NCI-H446 (cell line): ENCODE measurements at places on chromosomes 2 and 18.

- no peak for DNase-seq
Measured at GRCh38 chr18:77635858-77636257, 386.2 kb downstream of the GALR1 start.

DNA sequence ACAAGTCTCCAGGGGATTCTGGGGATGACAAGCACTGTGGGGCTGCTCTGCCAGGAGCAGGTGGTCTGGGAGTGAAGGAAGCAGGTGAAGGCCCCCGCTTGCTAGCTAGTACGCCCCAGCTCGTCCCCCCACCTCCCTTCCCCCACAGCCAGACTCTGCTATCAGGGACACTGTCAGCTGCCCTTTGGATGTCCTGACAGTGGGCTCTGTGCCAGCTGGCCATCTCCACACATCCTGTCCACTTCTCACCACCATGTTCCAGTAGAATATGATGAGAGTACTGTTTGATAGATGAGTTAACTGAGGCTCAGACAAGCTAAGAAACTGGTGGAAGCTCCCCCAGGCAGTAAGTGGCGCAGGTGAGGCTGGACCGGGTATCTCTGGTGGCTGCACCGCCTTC lies 276.2 kb downstream of the CELF4 start:
- DNase-seq: no peak

DNA sequence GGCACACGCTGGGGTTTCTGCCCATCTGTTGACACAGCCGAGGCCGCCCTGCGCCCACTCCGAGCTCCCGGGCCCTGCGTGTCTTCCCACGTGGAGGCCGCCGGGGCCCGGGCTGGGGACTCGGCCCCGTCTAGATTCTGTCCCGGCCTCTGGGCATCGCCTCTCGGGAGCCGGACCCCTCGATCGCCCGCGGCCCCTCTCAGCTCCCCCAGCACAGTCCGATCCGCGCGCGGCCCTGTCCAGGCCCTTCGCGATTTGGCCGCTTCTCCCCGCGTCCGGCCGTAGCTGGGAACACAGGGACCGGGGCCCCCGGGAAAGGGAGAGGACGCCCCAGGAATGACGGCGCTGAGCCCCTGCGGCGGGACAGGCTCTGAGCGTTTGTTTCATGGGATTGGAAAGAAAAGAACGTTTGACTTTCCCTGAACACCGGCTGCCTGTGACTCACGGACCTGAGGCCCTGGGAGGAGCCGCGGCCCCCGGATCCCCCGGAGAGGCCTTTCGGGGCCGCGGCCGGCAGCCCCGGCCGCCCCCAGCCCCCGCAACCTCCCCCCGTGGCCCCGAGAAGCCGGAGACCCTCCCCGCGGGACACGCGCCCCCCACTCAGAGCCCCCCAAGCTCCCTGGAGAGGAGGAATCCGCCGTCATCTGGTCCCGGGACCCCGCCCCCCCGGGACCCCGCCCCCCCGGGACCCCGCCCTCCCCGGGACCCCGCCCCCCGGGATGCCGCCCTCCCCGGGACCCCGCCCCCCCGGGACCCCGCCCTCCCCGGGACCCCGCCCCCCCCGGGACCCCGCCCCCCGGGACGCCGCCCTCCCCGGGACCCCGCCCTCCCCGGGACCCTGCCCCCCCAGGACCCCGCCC lies 62.7 kb upstream of the CTDP1 start:
- no peak for DNase-seq

- DNase-seq: no peak
Measured at GRCh38 chr2:138565230-138565598, 63.6 kb downstream of the SPOPL start.

DNA sequence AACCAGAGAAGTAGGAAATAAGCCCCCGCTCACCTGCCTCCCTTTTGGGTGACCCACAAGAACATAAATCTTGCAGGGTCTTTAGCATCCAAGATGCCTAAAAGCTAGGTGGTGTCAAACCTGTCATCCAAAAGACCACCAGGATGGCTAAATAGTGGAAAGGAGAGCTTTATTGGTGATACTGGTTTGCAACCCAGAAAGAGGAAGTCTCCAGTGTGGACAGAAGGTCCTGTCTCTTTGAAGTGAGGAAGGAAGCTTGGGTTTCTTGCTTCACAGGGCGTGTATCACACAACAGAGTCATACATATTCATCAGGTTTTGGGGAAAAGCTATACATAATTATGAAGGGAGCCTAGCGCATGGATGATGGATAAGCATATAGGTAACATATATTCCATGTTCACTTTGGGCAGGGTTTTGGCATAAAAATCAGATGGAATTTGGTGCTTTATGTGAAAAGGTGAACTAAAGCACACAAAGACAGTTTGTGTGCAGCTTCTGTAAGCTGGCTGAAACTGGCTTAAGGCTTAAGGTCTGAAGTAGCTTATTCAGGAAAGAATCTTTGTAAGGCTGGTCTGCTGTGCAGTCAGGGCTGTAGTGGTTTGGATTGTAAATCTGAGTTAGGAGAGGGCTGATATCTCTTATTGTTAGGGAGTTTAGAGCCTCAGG lies 102.2 kb upstream of the MSH2 start:
- DNase-seq: no peak

DNA sequence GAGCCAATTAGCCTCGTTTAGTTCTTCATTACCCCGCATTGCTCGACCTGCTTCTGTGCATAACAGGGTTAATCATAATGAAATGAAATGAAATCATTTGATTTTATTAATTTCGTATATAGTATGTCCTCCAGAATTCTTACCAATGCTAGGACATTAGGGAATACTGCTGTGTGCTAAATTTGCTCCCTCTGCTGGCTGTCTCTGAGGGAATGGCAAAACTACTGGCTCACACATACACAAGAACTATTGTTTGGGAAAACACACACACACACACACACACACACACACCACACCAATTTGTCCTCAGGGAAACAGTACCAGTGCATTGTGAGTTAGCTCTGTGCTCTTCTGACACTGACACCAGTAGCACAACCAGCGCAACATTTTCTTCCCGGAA lies 273.3 kb upstream of the TCF4 start:
- no peak for DNase-seq

- DNase-seq: no peak
Measured at GRCh38 chr2:218566296-218566695, 1.9 kb downstream of the USP37 start.

GRCh38 chr2:98308532-98308931 lies 37.7 kb upstream of the CNGA3 start:
- DNase-seq: no peak

DNA sequence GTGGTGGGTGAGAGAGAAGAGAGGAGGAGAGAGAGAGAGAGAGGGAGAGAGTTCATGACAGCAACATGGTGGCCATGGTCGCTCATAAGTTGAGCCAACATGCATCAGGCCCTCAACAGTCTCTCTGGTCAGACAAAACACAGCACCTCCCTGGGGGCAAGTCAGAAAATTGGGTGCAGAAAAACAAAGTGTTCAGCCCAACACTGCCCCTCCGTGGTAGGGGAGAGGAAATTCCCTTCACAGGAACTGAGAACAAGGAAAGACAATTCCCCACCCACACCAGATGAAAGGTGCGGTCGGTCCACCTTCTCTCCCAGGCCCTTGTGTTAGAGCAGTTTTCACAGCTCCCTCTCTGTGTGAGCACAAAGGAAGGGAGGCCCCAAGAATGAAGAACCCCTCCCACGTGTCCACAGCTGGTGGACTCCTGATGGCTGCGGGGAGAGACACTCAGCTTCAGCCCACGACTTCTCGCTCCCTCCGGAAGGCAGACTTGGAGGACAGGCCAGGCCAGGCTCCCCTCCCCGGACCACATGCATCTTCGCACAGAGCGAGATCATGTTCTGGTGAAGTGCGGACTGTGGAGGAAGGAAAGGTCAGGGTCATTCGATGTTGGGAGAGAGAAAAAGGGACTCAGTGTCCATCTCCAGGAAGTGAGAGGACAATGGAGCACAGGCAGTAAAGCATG lies 181.7 kb downstream of the ANAPC1 start:
- no peak for DNase-seq

DNA sequence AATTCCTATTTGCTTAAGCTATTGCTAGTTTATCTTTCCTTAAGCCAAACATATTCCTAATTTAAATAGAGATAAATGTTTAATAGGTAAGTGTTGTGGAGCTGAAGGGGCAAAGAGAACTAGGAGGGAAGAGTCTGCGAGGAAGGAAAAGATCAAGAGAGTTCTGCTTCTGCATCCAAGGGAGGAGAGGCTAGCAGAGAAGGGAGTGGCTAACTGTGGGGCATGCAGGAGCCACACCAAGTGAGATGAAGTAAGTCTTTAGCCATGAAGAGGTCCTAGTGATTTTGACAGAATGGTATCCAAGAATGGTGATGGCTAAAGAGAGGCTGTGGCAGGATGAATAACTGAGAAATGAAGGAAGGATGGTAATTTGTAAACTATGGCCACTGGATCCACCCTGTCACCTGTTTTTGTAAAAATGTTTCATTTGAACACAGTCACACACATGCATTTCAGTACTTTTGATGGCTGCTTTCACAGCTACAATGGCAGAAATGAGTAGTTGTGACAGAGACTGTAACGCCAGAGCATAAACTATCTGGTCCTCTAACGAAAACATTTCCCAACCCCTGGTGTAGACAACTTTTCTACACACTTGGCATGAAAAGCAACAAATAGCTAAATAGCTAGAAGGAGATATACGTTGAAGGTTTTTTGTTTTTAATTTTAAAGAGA lies 15.6 kb downstream of the TPGS2 start:
- no peak for DNase-seq

- DNase-seq: no peak
Measured at GRCh38 chr2:238235856-238236255, 4.0 kb downstream of the HES6 start.

- DNase-seq: no peak
Measured at GRCh38 chr2:105090091-105090490, 52.2 kb downstream of the MRPS9 start.

- DNase-seq: peak; percentile 41
Measured at GRCh38 chr18:73980289-73980979, 167.2 kb downstream of the FBXO15 start.

DNA sequence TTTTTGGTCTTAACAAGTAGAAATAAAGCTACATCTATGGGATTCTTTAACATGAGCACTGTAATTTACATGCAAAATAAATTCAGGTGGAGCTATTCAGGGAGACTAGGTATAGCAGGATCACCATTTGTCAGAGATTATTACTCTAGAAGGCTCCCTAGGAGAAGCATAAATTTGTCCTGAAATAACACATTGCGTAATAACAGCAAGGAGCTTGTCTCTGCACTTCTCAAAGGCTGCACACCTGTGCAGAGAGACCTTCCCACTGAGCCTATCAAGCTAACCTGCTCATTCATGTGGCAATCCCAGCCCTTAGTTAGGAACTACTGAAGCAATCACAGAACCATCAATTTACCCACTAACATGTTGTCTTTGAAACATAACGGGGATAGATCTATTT lies 437.4 kb upstream of the MC4R start:
- no peak for DNase-seq

DNA sequence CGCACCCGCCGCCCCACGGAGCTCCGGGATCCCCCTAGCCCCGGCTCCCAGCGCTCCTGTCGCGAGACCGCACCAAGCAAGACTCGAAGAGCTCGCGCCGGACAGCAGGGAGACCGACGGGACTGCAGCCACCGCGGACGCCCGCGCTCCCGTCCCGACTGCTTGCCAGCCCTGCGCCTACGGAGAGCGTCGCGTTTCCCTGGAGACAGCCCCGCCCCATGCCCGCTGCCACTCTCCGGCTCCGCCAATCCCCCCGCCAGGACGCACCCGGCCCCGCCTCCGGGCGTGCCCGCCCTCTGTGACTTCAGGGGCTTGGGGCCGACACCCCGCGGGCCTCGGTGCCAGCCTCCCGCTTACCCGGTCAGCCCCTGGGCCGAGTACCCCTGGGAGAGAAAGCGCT lies at the start of gene ANKMY1:
Gene ANKMY1, minus strand, starts transcription at position 181 of the 400 bp plus-strand sequence. CDS start 653 bp downstream, outside the sequence.
- DNase-seq: no peak

DNA sequence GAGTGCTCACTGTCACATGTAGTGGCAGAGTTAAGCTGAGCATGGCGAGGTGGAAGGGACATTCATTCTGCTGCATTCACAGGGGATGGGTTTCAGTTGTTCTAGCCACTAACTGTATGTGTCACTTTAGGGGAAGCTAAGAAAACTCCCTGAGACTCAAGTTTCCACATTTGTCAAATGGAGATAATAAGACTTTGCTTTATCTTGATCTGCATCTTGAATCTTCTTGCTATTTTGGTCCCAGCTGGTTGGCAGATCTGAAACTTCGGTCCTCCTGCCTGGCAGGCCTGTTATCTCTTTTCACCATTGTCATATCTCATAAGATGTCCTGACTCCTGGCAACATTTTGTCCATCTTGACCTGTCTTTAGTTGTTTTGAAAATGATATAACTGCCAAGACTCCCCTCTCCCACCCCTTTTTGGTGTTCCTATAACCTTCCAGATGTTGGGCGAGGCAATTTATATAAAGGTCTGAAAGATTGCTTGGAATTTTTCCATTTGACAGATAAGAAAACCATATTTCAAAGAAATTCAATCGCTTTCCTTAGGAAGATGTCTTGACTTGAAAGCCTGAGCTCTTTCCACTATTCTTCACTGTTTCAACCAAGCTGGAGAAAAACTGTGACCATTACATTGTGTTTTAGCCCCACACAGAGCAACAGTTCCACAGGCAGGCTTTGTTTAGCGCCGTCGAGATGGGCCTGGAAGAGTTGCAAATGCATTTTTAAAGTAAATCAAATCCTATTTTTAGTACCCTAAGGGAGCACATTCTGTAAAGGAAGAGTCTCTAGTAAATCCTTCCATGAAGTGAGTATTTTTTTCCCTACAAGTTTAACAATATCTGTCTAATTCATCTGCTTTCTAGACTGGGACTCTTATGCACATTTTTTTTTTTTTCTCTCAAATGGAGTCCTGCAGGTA lies 33.4 kb downstream of the MYCN start:
- DNase-seq: no peak

DNA sequence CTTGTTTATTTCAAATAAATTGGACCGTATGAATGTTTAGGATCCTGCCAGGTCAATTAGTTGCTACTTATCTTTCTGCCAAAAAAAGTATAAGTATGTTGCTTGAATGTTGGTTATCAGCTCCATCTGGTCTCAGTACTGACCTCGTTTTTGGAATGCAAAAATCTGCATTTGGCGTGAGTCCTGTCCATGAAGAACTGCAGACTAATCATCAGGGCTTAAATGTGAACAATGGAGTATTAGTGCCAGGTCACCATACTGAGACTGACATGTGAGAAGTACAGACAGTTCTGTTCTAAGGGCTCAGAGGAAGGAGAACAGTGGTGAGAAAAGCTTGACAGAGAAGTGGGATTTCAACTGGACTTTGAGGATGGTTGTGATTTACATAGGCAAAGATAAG lies 393.1 kb upstream of the SLC14A2 start:
- no peak for DNase-seq

DNA sequence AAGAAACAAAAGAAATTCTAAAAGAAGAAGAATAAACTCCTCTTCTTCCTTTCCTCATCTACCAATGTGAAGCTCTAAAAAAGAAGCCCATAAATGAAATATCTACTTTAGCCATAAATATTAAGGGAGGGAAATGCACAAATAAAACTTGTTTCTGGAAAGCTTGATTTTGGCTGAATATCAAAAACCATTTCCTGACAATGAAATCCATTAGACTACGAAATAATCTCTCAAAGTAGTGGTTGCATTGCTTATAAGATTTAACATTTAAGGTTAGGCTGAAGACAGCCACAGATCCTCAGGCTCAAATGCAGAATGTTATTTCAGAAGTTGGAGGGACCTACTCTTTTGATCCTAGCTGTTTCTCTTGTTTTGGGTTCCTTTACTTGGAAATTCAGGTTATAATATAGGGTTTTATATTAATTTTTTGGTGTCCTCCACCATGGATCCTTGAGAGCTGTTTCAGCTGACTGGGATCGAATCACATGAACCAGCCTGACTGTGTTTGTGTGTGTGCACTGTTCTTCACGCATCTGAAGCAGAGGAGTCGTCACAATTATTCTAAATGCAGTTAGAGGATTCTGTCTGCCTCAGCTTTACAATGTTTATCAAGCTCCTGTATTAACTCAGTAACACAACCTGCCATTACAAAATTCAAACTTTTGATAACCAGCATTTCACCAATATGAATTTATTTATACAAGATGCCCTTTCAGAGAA lies 474.8 kb downstream of the ARHGAP15 start:
- DNase-seq: no peak
